ENCODE measurements at places on chromosomes 1 and 21.

DNA sequence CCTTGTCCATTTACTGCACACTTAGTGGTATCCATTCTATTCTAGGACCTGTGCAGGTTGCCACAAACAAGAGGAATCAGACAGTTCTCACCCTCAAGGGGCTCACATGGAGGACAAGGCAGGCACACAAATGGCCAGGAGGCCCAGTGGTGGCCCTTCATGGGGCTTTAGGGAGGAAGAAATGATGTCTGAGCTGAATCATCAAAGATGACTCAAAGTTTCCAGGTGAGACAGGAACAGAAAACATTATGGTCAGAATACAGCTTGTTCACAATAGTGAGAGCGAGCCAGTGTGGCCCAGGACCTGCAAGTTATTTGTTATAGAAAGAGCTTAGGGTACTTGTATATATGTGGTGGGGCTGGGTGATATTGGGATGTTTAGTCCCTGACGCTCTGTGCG lies 26.4 kb downstream of the SHISAL2A start:
- no peak for DNase-seq

DNA sequence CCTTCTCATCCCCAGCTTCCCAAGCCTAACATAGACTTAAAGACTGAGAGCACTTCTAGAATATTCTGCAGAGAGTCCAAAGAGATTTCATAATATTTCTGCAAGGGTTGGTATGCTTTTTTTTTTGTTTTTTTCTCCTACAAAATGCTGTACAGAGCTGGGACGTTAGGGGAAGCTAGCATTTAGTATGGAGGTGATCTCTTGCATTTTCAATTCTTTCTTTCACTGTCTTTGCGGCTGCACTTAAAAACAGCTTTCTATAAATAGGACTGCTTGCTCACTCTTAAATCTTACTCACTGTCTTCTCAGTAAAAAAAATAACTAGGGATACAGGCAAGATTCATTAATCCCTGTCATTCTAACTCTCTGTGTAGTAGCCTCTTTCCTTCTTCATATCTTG lies 7.4 kb downstream of the DSCAM start:
- DNase-seq = peak; percentile 51

DNA sequence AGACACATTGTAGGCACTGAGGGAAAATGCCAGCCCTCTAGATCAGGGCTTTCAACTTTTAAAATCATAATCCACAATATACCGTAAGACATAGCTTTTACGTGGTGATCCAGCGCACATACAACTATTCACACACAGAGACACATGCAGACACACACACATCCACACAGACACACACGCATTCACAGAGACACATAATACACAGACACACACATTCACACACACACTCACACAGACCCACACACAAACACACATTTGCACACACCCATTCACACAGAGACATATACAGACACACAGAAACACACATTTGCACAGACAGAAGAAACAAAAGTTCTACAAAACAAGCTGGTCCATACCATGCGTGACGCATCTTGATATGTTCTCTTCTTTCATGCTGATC lies 244.5 kb downstream of the RHOU start:
- DNase-seq = no peak

GRCh38 chr1:108590957-108591356 lies 31.1 kb downstream of the EEIG2 start:
- DNase-seq = peak; percentile 94

GRCh38 chr1:164296172-164296571 lies 262.8 kb upstream of the PBX1 start:
- no peak for DNase-seq

DNA sequence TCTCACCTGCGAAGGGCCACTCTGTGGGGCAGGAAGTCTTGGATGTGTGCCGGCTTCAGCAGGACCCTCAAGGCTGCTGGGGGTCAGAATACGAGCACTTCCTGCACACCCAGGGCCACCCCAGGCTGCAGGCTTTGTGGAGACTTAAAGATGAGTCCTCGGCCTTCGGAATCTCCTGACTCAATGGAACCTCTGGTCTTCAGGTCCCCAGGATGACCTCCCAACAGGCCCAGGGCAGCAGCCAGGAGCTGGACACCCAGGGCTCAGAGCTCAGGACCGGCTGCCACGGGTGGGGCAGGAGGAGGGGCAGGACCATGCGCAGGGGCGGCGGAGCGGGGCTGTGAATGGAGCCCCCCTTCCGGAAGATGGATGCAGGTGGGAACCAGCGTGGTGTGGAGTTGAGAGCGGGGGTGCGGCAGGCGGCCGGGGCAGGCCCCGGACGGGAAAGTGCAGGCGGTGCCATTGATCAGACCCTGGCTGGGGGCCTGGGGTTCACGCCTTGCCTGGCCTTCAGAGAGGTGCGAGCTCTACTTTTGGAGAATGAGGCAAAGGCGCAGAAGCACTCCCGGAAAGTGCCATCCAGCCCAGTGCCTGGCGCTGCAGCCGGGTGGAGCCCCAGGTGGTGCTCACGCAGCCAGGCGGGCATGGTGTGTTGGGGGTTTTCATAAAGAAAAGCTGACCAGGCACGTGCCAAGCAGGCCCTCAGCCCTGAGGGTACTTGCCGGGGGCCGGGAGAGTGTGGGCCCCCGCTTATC lies 10.4 kb downstream of the COL18A1 start:
- DNase-seq = no peak

DNA sequence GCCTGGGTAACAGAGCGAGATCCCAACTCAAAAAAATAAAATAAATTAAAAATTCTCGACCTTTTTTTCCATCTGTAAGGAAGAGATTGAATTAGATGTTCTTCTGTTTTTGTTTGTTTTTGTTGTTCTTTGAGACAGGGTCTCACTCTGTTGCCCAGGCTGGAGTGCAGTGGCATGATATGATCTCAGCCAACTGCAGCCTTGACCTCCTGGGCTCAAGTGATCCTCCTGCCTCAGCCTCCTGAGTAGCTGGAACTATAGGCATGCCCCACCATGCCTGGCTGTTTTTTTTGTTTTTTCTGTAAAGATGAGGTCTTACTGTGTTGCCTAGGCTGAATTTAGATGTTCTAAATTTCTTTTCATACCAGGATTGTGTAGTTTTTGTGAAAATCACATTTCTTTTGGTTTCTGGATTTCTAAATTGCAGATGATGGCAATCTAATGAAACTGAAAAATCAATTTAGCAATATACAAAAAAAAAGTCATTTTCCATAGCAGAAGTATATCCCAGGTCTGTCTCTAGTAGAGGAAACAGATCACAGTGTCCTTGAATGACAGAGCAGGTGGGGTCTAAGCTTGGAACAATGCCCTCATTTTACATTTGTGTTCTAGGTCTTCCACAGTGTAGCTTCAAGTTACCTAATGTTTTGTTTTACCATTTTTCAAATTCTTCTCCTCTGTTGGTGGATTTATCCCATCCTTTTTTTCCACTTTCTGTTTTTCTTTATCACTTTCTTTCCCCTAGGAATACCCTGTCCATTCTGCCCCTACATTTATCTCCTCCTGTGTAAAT lies 20.3 kb downstream of the ZYG11A start:
- DNase-seq = no peak

DNA sequence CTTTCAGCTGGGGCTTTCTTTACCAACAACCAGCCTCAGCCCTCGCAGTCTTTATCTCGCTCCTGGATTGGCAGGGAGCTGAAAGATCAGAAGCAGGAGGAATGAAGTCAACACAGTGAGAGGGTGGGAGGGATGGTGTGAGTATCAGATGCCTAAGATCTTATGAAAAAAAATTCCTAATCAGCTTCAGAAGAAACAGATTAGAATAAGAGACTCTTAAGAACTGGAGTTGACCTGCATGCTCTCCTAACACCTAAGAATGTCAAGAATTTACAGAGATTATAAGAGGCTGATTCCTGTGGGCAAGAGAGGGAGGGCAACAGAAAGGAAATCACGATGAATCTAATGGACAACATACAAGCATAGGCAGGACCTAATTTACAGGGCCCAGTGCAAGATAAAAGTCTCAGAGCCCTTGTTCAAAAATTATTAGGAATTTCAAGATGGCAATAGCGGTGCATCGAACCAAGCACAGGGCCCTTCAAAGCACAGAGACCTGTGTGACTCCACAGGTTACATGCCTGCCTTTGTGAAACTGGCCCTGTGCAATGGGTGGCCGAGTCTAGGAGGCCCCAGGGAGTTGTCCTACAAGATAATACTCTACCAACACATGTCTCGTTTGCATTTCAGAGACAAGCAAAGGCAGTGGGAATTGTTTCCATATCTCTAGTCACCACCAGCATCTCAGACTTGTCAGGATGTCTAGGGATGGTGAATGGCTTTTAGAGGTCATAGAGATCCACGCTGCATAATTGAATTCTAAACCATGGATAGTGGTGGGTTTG lies 65.3 kb upstream of the PPP2R5A start:
- peak; percentile 68 for DNase-seq

DNA sequence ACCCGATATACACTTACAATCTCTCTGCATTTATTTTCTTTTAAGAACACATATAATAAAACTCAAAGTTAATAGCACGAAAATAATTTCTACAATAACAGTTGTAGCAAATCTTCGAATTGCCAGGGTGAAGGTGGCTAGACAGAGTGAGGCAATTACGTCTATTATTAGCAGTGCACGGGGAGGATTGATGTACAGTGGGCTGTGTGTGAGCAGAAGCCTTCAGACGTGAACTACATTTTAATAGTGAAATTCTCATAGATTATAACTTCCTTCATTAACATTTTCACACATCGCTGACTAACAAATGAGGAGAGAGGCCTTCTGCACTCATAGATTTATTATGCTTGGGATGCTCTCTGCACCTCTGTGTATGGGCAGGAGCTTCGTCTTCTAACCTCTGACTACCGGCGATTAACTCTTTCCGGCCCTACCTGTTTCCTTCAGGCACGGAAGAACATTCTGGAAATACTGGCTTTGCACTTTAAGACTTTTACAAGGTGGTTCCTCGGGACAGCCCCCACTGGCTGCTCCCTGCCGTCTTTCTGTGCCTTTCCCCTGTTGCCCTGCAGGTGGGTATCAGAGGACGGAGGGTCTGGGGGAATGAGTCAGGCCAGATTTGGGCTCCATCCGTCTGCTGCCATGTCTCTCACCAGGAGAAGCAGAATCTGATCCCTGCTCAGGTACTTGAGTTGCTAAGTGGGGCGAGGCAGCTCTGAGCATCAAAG lies 200.5 kb downstream of the CAMTA1 start:
- no peak for DNase-seq

GRCh38 chr1:180435566-180435965 lies 66.8 kb downstream of the ACBD6 start:
- DNase-seq = no peak

DNA sequence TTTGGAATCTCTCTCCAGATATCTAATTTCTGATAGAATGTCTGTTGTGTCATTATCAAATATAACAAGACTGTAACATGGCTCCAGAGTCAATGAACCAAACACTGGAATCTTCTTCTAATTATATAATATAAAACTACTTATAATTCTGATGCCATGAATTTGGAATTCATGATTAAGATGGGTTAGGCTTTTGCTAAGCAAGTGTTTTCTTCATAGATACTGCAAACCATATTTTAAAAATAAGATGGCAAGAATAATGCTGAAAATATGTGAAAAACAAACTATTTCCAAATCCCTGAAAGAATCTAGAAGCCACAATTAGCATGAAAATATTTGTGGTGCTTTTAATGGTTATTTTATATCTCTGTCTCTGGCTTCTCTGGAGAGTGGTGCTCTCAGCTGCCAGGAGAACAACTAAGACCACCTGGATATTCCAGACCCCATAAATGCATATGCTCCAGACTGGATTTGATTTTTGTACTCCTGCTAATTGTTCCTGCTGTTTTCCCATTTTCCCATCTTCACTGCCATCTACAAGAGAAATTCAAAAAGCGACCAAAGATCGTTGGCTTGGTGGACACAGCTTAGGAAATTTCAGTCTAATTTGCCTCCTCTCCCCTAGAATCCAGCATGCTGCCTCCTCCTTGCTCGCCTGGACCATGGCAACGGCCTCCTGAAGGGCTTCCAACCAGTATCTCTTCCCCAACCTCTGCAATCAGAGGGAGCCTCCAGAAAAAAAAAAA lies 418.9 kb downstream of the SETD4 start:
- peak; percentile 89 for DNase-seq

DNA sequence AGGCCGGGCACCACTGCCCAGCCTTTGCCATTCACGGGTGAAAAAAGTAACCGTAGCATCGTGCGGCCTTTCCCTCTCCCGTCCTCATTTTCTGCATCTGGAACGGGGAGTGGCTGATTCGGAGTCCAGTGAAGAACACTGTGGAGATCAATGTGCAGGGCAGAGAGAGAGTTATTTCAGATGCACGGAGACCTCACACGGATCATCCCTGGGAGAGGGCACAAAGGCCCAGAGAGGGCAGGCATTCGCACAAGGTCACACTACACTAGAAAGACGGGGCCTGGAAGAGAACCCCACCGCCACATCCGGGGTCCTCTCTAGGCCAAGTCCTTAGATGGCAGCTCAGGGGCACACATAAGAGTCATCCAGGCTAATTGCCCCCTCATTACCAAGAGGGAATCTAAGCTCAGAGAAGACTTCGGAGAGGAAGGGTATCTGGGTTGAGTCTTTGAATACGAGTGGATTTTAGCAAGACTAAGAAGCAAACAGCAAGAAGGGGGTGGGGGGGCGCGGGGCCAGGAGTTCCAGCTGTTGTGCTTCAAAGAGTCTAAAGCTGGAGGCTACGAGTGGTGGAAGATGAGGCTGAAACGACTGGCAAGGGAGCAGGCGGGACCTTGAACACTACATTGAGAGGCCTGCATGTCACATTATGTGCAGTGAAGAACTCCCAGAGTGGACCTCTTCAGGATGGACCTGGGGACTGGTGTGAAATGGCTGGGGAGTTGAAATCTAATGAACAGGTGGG lies 857 bp downstream of the GPX7 start:
- DNase-seq = peak; percentile 30

- peak; percentile 28 for DNase-seq
Observed at GRCh38 chr1:87961992-87962391, 633.3 kb downstream of the LMO4 start.

- DNase-seq = no peak
Observed at GRCh38 chr1:99725996-99726395, 40.4 kb downstream of the FRRS1 start.

DNA sequence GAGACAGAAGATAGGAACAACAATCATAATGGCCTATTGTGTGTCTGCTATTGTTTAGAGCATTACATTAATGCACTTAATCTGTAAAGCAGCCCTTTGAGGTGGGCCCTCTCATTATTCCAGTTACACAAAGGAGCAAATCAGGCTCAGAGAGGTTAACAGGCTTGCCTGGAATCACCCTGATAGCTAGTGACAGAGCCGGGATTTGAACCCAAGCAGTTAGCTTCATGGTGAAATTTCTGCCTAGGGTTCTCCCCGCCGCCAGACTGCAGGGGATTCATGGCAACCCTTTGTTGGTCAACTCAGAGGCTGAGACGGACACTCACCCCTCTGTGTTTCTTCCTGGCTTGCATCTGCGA lies 7.1 kb downstream of the HEYL start:
- DNase-seq = no peak

GRCh38 chr1:30384286-30385245 lies 338.8 kb downstream of the MATN1 start:
- no peak for DNase-seq

GRCh38 chr1:180633057-180634056 lies 1.5 kb downstream of the XPR1 start:
- DNase-seq = peak; percentile 60

GRCh38 chr1:233215135-233215760 lies 80.3 kb downstream of the PCNX2 start:
- DNase-seq = no peak

- peak; percentile 42 for DNase-seq
Observed at GRCh38 chr1:224879162-224879803, 50.2 kb upstream of the DNAH14 start.

GRCh38 chr1:9421533-9421873 lies 117.8 kb upstream of the SLC25A33 start:
- DNase-seq = no peak

Data from EH (cell line).